CD8-positive, alpha-beta memory T cell (primary cell): ENCODE measurements at places on chromosomes 11 and 22. TPM values are rescaled to one million over a fixed set of nuclear protein-coding genes. Genes with fewer than 3 reads are reported as not detected.

- no peak for DNase-seq
Measured at GRCh38 chr11:84471501-84471900, 1155.6 kb downstream of the DLG2 start.

DNA sequence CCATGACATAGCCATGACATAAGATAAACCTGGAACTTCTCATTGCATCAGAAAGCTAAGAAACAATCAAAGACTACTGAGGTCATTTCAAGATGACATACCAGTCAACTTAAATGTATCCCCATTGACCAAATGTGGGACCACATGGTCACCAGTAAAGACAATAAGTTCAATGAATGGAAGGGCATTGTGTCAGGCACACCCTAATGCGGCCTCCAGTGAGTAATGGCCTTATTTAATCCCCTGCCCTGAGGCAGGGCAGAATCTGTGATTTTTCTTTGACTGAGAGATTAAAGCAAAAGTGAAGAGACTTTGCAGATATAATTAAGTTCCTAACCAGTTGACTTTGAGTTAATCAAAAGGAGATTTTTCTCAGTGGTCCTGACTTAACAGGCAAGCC, 17.3 kb upstream of the SYT8 start:
- no peak for DNase-seq

DNA sequence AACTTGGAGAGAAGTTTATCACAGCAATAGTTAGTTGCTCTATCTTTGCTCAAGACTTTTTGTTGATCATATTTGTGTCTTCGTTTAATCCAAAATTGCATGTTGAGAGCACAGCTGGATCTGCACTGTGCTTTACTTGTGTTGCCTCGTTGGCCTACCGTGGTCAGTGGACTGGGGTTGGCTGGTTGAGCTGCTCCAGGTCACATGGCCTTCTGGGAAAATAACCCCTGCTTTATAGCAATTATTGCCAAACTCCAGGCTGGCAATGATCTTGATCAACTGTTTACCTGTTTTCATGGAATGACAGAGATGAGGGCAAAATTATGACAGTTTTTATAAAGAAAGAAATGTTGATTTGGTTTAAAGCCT, 5.7 kb upstream of the PLET1 start:
- DNase-seq, result no peak

PGA5 gene
- not detected for total RNA-seq

MS4A18 gene
- total RNA-seq, result not detected

PNPLA3 gene
- not detected for total RNA-seq

ALX4 gene
- total RNA-seq, result not detected
